ENCODE measurements at places on chromosomes 5 and 9.
A peak's percentile ranks its signal among the peaks of the same experiment; 100 is the strongest.

GRCh38 chr5:102974177-102974576 is 145.8 kb downstream of the GIN1 start:
- DNase-seq = no peak

GRCh38 chr9:128067645-128068385 is at the start of gene SLC25A25:
SLC25A25 (plus strand) TSS chr9:128068232; CDS start chr9:128068320, 88 bp downstream.
- peak; percentile 98 for DNase-seq

GRCh38 chr5:178290376-178290775 is 57.8 kb upstream of the PHYKPL start:
- DNase-seq = no peak

DNA sequence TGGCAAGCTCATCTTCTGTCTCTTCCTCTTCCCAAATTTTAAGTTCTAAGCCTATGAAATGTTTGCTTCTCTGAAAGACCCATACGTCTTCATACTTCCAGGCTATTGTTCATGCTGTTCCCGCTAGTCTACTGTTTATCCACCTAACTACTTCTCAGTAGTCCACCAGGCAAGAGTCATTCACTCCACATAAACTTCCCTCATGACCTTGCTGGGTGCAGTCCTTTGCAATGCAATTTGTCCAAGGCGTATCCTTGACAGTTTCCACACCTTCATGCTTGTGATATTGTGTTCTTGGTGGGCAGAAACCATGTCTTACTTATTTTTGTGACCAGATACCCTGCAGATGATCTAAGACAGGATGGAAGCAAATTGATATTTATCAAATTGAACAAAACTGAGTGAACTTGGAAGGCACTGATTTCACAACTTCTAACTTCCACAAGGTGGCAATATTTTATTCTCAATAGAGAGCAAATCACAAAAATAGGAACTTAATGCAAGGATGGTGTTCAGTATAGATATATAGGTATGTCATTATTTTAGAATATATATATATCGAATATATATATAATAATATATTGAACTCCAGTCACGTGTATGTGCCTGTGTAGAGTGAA is 30.3 kb downstream of the TYRP1 start:
- DNase-seq = no peak

- no peak for DNase-seq
These were observed 143.9 kb upstream of the LHFPL2 start for GRCh38 chr5:78792345-78793055.

- no peak for DNase-seq
These were observed 12.3 kb downstream of the CCNH start for GRCh38 chr5:87400305-87400899.

DNA sequence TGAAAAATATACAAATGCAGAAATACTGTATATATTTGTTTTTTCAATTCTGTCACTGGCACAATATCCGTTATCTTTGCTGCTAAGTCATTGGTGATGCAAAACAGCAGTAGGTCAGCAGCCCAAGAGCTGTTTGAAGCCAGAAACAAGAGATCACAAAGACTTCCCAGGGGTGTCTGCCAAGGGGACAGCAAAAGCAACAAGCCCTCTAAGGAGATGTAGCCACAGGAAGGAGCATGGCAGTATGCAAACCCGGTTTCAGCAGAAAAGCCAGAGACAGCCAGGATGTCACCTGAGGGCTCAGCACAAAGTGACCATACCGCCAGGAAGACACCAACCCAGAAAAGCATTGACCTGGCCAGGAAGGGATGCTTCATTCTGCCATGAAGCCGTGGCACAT is 241.5 kb downstream of the ARRDC3 start:
- DNase-seq = no peak
